ENCODE measurements at places on chromosomes 13 and 19.

DNA sequence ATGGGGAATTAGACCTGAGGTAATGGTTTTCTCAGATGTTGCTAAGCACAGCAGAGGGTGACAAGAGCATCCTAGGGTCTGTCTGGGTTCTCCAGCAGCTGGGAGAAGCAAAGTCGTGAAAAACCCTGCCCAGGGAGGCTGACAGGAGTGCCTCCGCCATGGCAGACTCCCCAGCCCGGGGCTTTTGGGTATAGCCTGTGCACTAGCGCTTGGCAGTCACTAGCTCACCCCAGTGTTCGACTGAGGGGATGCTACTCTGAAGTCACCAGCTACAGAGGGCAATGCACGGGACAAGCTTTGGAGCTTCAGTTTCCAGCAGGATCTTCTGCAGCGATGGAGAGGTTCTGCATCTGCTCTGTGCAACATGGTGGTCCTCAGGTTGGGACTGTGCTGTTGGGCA, 87.5 kb downstream of the ING1 start:
- no peak for DNase-seq

DNA sequence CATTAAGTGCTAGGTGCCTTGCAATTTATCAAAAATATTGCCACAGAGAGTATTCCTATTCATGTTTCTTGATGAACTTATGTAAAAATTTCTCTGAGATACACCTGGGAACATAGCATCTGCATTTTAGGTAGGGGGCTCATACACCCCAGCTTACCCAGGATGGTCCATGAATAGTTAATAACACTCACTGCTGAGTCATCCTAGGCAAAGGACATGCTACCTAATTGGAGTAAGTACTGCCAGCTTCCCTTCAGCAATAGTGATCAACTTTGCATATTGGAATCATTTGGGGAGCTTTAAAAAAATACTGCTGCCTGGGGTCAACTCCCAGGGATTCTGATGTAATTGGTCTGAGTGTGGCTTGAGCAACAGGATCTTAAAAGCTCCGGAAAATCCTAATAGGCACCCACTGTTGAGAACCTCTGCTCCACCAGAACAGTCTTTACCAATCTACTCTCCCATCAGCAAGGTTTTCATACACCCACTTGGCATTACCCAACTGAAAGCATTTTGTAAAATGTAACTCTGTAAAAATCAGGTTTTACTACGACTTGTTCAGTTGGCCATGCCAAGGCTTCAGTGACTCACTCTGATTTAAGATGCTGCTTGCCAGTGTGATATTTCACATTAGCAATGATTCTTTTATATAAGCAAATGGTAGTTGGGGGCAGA, 67.2 kb upstream of the FNDC3A start:
- DNase-seq = no peak

DNA sequence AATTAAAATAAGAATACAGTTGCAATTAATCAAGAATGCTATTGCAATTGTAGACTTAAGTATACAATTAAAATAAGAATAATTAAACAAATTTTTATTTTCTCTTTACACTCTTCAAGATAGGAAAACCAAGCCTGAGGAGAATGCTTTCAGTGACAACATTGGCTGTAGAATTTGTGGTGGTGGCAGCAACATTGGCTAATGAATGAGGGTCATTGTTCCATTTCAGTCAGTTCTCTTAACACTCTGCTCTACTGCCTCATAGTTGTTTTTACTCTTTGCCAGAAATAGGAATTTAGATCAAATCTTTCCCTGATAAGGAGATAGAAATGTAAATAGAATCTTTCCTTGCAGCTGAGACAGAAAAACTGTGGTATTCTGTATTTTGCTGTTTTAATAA, 391.6 kb downstream of the PCDH20 start:
- DNase-seq = no peak

GRCh38 chr13:80823472-80823871, 482.5 kb upstream of the SPRY2 start:
- DNase-seq = no peak

GRCh38 chr13:66821551-66821950, 408.6 kb downstream of the PCDH9 start:
- DNase-seq = no peak

DNA sequence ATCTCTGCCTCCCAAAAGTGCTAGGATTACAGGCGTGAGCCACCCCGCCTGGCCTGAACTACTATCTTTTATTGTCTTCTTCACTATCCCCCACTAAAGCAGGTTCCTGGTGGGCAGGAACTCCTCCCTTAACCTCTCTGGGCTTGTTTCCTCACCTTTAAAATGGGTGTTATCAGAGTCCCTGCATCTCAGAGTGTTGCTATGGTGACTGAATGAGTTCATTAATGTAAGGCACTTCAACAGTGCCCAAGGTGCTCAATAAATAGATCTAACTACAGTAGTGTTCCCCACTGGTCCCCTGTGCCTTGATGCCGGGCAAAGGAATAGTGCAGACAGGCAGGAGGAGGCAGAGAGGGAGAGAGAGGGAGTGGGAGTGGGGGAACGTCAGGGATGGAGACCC, 20.5 kb downstream of the CCDC97 start:
- DNase-seq = no peak

DNA sequence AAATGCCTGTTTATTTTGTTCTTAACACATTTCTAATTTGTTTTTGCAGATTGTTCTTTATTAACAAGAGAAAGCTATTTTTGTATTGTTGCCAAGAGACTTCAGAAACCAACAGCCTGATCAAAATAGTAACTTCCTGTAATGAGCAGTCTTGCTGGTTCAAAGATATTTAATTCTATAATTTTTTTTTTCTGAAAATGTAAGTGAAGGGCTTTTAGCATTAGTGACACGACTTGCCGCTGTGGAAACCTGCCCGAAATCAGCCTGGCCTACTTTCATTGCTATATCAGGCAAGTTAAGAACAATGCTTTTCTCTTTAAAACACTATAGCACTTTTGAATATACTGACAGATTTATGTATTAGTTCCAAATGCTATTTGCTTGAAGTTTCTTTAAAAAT, 374.3 kb downstream of the EFNB2 start:
- no peak for DNase-seq

DNA sequence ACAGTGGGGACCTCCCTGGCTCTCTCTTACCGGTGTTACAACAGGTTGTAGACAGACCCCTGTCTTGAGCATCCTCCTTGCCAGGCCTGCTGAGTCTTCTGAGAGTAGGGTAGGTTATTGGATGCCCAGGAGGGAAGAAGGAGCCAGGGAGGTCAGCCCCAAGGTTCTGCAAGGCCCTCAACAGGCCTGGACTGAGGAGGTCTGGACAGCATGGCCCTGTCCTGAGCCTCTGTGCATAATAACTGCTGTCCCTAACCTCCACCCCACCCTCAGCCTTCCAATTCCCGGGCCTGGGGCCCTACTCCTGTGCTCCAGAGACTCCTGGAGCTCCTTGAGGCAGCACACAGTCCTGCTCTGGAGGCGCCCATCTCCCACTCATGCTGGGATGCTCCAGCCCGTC, 336 bp downstream of the CD22 start:
- DNase-seq = no peak

DNA sequence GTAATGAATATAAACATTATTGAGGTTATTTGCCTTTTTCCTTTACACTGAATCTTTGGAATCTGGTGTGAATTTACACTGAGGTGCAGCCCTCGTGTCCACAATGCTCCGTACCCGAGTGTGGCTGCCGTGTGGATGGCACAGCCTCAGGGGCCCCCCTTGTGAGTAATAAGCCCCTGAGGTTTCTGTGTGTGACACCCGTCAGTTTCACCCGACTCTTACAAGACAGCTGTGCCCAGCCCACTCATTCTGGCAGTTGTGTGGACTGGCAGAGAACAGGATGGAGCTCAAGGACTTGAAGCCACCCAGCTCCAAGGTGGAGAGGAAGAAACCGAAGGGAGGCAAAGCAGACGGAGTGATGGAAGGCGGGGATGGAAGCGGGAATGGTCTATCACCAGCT, 7.8 kb downstream of the PROZ start:
- no peak for DNase-seq

DNA sequence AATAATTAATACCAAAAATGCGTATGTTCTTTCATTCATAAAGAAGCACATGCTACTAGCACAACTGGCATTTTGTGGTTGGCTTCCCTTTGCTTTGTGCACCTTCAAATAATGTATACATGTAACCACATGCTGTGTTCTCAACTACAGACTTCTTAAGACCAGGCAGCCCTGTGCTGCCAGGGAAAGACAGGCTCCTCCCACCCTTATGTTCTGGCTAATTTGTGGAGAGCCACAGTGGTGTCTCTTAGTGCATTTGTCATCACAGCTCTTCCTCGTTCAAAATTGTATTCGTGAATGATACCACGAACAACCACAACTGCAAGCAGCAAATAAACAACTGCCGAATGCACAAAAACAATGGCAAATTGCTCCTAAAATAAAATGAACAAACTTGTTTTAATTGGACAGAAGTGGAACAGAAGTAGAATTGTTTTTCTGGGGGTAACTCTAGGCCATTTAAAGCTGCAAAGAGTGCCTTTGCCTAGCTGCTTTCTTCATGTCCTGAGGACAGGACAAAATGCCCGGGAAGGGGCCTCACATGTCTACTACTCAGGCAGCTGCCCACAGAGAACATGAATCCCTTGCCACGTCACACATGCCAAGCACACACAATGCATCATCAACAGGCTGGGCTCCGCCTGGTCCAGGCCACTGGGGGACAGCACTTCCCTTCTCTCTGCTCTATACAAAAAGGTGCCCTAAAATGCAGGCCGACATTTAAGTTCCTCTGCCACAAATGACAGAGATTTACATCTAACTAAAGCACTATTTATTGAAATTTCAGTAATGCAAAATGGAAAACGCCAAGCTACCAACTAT, 21.7 kb downstream of the IRS2 start:
- no peak for DNase-seq

DNA sequence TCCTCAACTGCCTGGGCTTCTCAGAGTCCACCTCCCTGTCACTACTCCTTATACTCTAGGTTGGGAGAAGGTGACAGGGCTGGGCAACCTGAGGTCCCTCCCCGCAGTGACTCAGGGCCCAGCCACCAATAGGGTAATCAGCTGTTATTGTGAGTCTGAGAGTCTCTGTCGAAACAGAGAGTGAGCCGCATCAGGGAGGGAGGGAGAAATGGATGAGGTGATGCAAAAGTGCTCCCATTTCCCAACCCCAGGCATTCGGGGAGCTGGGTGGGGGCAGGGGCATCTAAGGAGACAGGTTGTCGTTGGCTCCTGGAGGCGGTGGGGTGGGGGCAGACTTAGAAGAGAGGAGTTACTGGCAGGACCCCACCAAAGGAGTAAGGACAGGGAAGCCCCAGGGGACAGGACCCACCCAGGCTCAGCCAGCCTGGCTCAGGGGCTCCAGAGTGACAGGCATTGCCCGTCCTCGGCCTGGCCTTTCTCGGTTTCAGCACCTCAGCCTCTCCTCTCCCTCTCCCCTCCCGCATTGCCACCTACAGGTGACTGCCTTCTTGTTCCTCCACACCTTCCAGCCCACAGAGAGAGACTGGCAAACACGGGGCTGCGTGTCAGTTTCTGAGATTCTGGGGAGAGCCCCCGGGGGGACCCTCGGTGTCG, at the start of gene DMKN:
DMKN (minus strand) TSS at position 22 of the 654 bp plus-strand sequence. CDS start 174 bp downstream, outside the sequence.
- no peak for DNase-seq

DNA sequence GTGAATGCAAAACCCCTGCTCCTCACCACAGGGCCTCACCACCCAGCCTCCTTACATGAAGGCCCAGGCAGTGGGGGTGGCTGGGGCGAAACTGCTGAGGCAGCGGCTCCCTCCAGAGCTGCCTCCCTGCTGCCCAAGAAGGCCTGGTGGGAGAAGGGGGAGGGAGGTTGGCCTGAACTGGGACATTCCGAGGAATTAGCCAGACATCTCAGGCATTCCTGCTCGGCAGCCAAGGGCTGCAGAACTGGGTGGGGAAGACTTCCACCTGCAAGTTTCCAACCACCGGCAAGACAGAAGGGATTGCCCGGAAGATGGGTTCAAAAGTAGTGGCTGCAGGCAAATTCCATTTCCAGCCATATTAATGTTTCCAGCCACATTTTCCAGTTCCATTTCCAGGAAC, 2.3 kb upstream of the PSPN start:
- no peak for DNase-seq

- peak; percentile 38 for DNase-seq
Measured at GRCh38 chr13:106573868-106574267, 5.9 kb upstream of the ARGLU1 start.

- DNase-seq = peak; percentile 91
Measured at GRCh38 chr19:43798546-43799409, 3.5 kb downstream of the LYPD5 start.

GRCh38 chr13:74206061-74206561, 71.9 kb upstream of the KLF12 start:
- DNase-seq = no peak

DNA sequence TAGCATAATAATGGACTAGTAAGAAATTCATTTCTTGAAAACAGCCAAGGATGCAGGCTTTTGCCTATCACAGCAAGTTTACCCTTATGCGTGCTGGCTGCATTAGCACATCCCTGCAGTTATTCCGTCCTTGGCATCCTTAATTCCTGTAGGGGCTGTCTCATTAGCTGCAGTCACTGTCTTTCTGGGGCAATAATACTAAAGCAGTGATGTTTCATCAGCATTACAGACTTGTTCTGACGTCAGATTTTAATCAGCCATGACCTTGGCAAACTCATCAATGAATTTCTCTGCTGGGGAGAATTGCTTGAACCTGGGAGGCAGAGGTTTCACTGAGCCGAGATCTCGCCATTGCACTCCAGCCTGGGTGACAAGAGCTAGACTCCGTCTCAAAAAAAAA, 103.7 kb downstream of the RXFP2 start:
- no peak for DNase-seq

DNA sequence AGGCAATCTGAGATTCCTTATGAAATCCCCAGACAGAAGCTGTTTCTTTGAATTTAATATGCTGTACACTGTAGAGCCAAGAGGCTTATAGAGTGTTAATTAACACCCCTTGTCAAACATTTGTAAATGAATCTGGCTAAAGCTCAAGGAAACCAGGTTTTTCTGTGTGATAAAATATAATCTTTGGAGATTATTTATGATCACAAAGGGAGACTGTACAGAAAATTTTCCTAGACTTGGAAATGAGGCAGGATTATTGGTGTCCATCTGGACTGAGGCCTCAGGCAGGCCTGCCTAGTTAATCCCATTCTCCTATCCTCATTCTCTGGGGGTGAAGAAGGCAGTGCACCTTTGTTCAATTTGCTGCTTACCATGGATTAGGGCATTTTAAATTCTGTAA, 17.8 kb downstream of the KL start:
- DNase-seq = no peak

DNA sequence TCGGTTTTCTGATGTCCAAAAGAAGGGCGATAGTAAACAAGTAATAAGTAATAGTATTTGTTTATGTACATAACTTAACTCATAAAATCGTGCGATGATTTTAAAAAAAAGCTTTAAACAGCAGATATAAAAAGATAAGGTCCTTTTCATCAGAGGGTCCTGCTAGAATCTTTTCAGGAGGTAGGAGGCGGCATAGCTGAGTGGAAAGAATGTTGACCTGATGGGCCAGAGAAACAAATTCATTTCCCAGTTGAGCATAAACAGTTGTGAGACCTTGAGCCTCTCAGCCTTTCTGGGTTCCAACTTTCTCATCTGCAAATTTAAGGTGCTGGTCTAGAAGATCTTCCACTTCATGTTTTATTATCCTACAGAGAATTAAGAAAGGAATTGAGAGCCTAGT, 173.5 kb downstream of the LACC1 start:
- DNase-seq = no peak
